Stimulated activated CD4-positive, alpha-beta T cell treated with anti-CD3 and anti-CD28 coated beads, Interleukin-12 subunit alpha, Interleukin-12 subunit beta, amount 100 ng/mL, for 24 hours (primary cell): ENCODE measurements at places on chromosomes 2 and 18.

DNA sequence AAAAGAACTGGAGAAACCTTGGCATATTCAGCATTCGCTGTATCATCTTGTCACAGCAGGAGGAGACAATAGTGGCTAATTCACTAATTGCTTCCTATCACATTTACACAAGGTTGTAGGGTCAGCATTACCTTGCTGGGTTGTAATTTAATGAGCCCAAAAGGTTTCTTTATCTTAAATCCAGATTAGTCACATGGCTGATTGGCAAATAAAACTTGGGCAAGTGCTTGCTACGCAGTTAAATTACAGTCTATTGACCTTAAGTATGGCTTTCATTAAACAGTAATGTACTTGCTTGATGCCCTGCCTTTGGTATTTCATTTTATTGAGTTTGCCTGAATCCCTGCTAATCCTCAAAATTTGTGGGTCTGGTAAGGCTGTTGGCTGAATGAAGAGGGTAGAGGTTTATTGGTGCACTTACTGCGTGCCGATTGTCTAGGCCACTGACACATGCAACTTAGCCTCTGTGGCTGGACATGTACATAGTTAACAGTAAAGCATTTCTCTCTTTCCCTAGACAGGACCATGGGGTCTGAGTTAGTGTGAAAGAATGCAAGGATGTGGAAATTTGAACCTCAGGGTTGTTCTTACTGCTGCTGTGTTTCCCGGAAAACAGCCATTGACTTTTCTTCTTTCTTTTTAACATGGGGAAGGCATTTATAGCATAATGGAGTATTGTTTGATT, 34.3 kb downstream of the FMNL2 start:
- DNase-seq, result no peak

GRCh38 chr2:33197198-33197938, 250.6 kb downstream of the LTBP1 start:
- DNase-seq, result no peak

GRCh38 chr2:105486762-105487141, 87.9 kb upstream of the FHL2 start:
- no peak for DNase-seq

- DNase-seq, result no peak
These were observed 87.3 kb downstream of the DOCK10 start for GRCh38 chr2:224954980-224955379.

DNA sequence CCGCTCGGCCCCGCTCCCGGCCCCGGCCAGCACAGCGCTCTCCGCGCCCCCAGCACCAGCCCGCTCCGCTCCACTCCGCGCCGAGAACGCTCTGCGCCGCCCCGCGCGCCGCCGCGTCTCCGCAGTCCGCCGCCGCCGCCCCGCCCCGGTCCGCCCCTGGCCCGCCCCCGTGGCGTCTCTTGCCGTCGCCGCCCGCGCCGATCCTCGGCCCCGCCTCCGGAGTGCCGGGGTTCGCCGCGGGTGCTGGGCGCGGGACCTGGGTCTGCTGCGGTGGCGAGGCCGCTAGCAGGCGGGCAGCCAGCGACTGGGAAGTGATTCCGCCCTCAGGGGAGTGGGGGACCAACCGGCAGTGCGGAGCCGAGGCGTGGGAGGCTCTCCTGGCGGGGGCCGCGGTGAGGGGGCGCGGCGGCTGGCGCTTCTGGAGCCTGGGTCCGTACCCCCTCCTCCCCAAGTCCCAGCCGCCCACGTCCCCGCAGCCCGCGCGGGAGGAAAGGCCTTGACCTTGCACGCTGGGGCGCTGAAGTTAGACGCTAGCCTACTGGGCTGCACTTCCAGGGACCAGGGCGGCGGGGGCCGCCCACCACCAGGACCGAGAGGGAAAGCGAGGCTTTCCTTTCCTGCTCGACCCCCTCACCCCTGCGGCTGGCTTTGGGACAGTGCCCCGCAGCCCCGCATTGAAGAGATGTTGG, at the start of gene HS6ST1:
Gene HS6ST1, minus strand, starts transcription at position 93 of the 689 bp plus-strand sequence. CDS start 305 bp downstream, outside the sequence.
- DNase-seq, result peak; percentile 79

- DNase-seq, result no peak
These were observed 1.3 kb upstream of the LRP2 start for GRCh38 chr2:169363560-169364150.

DNA sequence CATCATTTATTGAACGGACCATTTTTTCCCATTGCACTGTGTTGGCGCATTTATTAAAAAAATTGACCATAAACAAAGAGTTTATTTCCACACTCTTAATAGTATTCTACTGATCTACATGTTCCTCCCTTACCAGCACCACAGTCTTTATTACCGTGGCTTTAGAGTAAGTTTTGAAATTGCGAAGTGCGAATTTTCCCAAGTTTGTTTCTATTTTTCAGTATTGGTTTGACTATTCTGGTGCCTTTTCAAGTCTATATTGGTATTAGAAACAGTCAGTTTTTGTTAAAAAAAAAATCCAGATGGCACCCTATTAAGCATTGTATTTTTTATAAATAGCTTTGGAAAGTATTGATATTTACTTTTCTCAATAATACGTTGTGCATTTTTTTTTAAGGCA, 795.1 kb upstream of the HS6ST1 start:
- no peak for DNase-seq

DNA sequence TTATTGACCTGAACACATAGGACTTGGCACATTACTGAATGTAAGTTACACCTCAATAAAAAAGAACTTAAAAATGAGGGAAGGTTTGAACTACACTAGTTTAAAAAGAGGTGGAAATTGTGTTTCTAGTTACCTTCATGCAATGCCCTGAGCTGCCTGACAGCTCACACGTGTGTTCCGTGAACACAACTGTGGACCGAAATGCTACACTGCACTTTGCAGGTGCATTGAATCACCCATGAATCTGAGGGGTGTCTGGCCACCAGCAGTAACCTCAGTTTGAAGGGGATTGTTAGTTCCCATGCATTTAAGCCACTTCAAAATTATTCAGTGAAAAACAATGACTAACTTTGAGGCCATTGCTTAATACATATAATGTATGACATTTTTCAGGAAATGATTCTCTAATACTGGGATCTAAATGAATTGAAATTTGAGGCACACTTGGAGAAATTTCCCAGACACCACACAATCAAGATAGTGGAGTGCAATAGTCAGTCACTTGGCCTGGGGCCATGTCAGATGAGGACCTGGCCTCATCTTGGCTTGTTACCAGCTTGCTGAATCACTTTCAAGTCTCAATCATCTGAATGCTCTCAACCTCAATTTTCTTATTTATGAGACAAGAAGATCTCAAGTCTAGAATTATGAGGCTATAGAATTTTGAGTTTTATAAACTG, 59.3 kb downstream of the MYL12B start:
- DNase-seq, result no peak

DNA sequence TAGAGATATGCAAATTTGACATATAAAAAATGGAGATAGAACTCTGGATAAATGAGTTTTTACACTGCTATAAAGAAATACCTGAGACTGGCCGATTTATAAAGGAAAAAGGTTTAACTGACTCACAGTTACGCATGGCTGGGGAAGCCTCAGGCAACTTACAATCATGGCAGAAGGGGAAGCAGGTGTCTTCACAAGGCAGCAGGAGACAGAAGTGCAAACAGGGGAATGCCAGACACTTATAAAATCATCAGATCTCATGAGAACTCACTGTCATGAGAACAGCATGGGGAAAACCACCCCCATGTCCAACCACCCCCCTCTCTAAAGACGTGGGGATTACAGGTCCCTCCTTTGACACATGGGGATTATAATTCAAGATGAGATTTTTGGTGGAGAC, 1540.2 kb upstream of the SLC39A10 start:
- DNase-seq, result no peak

- DNase-seq, result no peak
These were observed 57.8 kb downstream of the C18orf63 start for GRCh38 chr18:74373428-74373827.

DNA sequence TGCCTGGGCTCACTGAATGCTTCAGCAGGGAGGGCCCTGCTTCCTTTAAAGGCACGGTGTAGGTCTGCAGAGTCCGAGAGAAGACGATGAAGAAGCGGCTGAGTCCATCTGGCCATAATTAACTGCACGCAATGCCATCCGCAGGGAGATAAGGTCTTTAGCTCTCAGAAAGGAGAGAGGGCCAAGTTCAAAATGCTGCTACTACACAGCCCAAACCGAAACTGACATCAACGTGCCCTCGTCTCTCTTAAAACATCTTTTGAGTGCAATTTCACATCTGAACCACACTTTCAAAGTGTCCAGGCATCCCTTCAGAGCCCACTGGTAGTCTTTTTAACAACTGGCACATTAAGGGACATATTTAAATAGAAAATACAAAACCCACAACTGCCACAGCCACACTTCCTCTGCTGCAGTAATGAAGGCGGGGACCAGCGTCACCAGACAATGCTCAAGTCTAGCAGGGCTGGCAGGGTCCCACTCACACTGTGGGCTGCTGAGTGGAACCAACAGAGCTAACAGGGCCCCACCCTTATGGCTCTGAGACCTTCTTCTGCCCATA, 35.8 kb downstream of the ST3GAL5 start:
- DNase-seq, result no peak

- DNase-seq, result no peak
These were observed 137.7 kb downstream of the ALPK2 start for GRCh38 chr18:58491113-58491696.

DNA sequence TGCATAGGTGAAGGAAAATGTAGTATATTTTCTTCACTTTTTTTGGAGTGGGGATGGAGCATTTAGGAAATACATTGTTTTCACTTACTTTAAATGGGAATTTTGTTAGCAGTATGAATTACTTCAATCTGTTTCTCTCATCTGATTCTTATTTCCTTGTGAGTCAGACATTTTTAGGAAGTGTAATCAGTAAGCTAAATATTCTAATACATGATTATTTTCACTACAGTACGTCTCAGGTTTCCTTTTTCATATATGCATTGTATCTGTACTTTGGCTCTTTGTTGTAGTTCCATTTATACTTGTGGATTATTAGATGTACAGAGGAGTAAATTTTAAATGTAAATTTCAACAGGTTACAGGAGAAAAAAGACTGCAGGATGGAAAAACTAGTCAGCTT, 27.9 kb downstream of the GPD2 start:
- DNase-seq, result no peak

GRCh38 chr2:71897137-71897480, 250.6 kb downstream of the CYP26B1 start:
- DNase-seq, result no peak

DNA sequence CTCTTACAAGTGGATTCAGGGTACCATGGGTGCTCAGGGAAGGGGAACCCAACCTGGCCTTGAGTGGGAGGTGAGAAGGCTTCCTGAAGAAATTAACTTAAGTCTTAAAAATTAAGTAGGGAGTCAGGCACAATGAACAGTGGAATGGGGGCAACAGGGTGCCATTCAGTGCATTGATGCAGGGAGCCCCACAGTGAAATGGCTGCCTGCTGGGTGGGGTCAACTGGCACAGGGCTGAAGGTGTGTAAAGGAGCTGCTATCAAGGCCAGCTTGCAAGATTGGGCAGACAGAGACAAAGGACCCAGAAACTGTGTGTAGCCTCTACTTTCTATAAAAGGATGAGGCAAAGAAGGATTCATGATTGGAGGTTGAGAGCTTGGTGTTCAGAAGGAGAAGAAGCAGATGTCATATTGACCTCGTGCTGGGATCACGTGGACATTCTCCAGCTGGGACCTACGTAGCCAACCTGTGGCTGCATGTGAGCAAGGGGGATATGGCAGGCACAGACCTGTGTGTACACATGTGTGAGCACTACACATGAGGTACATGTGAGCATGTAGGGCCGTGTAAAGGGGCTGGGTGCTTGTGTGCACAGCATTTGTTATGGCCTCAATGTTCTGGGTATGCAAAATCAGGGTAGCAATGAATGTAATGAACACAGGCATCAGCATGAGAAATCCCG, 209.5 kb upstream of the HAAO start:
- no peak for DNase-seq

- DNase-seq, result no peak
These were observed 7.5 kb upstream of the MOCOS start for GRCh38 chr18:36179562-36180355.

- DNase-seq, result no peak
These were observed 72.5 kb downstream of the RTTN start for GRCh38 chr18:70132999-70133398.

- no peak for DNase-seq
These were observed 17.9 kb upstream of the SFXN5 start for GRCh38 chr2:73089270-73090030.

GRCh38 chr2:20567159-20567925, 83.6 kb downstream of the HS1BP3 start:
- DNase-seq, result no peak

- DNase-seq, result no peak
These were observed 12.8 kb downstream of the TFPI start for GRCh38 chr2:187541086-187542085.

DNA sequence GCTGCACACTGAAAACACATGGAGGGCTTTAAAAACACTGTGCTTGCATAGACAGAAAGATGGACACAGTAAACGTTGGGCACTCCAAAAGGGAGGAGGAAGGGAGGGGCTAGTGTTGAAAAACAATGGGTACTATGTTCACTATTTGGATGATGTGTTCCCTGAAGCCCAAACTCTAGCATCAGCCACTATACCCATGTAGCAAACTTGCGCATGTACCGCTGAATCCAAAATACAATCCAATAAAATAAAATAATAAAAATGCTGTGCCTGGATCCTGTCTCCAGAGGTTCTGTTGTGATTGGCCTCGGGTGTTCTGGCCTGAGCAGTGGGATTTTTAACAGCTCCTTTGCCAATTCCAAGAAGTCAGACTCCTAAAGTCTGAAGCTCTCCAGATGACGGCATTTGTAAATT, 166.0 kb downstream of the TMEM182 start:
- DNase-seq, result no peak

DNA sequence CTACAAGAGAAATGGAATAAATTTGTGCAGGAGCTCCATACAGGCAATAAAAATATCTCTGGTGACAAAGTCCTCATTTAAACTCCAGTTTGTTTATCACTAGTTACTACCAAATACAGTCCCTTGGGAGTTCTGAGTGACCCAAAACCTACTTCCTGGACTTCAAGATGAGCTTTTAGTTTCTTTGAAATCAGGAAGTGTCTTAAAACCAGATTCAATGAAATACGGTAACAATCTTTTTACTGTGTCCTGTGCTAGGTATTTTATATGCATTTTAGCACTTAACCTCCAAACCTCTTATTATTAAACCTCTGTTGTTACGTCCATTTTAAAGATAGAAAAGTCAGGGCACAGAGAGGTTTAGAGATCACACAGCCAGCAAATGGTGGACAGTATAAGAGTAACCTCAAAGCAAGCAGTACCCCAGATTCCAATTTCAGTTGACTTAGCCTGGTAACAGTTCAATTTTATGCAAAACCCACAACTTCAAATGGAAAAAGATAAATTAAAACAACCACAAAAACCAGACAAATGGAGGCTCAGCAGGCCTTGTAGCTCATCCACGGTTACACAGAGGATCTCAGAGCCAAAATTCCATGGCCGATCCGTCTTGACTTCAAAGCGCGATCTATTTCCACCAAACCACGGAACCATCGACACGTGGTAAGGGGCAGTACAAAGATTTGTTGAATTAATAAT, 1.3 kb upstream of the KCMF1 start:
- DNase-seq, result no peak

GRCh38 chr2:34408100-34408499, 809.0 kb upstream of the FAM98A start:
- DNase-seq, result no peak

- no peak for DNase-seq
These were observed 63.9 kb downstream of the PPP1R1C start for GRCh38 chr2:182049372-182050148.
